Left cardiac atrium (tissue), 4 donors: ENCODE measurements at places on chromosomes 12 and 14. TPM values are rescaled to one million over a fixed set of nuclear protein-coding genes. Genes with fewer than 3 reads are reported as not detected.

- DNase-seq: no peak
These were observed 12.0 kb downstream of the MORN3 start for GRCh38 chr12:121657305-121658008.

FBRSL1 gene
- 46.7 TPM for total RNA-seq

KERA gene
- not detected for total RNA-seq

DNA sequence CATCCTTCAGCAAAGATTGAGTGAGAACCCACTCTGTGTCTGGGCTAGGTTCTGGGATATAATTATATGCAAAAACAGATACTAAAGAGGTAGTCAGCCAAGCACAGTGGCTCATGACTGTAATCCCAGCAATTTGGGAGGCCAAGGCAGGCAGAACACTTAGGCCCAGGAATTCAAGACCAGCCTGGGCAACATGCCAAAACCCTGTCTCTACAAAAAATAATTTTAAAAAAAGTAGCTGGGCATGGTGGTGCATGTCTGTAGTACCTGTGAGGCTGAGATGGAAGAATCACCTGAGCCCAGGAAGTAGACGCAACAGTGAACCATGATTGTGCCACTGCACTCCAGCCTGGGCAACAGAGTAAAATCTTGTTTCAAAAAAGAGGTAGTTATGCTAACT lies 237.5 kb upstream of the HMGA2 start:
- DNase-seq: no peak

DNA sequence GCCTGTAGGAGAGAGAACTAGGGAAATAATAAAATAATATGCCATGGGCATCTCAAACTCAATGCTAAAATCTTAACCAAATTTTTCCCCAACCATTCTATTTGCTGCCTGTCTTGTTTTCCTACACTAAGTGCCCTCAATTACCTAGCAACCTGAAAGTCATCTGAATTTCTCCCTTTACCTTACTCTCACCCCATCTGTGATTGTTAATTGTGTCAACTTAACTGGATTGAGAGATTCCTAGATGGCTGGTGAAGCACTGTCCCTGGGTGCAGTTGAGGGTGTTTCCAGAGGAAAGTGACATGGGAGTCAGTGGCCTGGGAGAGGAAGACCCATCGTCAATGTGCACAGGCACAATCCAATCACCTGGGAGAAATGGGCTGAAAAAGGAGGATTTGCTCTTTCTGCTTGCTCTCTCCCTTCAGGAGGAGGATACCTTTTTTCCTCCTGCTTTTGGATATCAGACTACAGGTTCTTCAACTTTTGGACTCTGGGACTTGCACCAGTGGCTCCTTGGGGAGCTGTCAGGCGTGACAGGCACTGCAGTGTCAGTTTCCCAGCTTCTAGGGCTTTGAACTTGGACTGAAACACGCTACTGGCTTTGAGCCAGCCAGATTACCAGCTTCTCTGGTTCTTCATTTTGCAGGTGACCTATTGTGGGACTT lies 100.1 kb downstream of the PPP1R12A start:
- DNase-seq: no peak

- no peak for DNase-seq
These were observed 51.1 kb downstream of the EMP1 start for GRCh38 chr12:13247596-13247995.

DNA sequence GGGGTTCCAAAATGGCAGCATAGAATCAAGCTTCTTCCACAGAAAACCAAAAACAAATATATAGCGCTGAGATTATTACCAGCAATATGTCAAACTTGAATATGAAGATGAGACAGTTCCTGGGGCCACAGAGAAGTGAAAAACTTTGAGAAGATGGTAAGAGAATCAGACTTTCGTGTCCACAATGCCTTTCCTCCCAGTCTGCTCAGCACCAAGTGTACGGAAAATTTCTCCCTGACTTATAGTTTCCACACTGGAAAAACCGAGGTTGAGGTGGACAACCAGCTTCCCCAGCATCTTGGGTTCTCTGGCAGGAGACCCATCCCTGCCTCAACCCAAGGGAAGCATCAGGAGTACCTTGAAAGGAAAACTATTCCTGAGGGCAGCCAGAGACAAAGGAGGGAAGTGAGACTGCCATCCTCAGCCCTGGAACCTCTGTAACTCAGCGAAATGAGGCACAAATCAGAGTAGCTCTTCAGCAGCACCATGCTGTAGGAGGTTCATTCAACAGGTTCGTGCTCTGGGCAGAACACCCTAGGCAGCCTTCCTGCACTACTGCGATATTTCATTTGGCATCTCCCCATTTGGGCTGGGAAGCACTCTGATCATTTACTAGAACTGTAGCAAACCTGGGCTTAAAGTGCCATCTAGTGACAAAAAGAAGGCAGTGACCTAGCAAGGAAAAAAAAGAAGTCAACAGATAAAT lies 52.4 kb upstream of the CAPRIN2 start:
- peak; percentile 29 for DNase-seq
